Brain microvascular endothelial cell (primary cell): ENCODE measurements at places on chromosomes 7 and 10.

DNA sequence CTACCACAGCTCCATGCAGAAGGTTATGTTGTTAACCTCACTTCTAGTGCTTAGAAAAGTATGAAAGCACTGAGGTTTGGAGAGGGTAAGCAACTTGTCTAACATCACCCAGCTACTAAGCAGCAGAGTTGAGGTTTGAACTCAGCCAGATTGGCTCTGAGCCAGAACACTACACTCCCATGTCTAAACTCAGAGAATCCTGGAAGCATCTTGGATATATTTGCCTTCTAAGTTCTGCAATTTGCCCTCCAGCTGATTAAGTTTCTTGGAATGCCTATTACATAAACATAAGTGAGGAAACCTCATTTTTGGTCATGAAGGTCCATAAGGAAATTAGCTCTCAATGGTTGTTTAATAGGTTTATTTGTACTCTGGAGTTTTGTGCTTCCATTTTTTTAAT lies 78.1 kb upstream of the PHYHIPL start:
- peak; percentile 46 for DNase-seq

DNA sequence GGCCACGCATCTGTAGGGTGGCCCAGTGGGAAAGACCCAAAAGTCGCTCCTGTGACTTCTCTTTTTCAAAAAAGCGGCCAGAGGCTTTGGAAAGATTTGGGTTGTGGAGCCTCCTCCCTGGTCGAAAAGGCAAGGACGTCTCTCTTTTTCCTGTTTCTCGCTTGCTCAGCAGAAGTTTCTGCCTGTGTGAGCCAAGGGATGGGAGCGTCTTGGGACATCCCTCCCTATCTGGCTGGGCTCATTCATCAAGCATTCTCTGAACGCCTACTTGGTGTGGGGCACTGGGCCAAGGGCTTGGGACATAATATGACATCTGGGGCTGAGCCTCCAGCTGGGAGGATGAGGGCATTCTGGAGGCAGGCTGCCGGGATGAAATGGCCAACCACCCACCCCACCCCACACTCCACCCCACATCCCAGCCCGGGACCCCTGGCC lies 120.9 kb downstream of the C10orf105 start:
- peak; percentile 83 for DNase-seq

- no peak for DNase-seq
These were observed 120.3 kb downstream of the ZNF438 start for GRCh38 chr10:30911303-30911863.

GRCh38 chr10:26022831-26023230 lies 88.8 kb downstream of the MYO3A start:
- DNase-seq, result no peak

DNA sequence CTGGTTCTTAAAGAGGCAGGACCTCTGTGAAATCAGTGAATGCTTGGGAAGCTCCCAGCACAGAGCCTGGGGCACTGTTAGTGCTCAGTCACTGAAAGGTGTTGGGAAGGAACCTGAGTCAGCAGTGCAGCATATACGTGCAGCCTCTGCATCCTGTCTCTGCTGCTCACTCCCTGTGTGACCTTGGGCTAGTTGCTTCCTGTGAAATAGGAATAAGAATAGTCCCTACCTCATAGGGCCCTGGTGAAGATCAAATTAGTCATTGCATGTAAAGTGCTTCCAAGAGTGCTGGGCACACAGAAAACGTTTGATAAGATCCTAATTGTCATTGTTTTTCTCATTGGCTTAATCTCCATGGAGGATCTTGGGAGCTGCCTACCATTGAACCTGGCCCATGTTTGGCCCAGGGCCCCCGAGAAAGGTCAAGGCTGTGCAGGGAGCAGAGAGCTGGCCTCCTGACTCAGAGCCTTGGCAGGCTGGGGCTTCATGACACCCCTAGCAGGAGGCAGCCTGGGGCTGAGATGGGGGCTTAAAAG lies 73.3 kb upstream of the COL13A1 start:
- DNase-seq, result peak; percentile 48

- no peak for DNase-seq
These were observed 17.9 kb downstream of the RSBN1L start for GRCh38 chr7:77714195-77714594.

DNA sequence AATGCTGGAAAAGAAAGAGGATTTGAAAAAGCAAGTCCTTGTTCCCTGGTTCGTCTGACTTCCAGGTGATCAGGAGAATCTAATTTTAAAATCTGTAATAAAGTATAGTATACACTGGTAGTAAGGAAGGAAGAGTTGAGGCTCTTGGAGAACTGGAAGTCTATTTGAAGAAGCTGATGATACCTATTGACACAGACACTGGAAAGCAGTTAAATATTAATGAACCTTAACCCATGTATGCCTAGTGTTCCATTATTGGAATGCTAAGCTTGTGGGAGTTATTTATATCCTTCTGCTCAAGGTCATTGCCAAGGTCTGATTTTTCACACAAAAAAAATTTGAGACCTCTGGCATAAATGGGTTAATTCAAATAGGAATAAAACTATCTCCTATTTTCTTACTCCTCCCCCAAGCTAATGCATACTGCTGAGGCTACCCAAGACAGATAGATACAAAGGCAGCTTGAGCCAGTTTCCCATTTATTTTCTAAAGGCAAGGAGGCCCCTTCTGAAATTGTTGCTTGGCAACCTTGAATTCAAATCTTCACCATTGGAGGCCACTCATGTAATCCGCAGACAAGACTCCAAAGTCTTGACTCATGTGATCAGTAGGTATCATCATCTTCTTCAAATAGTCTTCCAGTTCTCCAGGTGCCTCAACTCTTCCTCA lies 110.2 kb downstream of the FZD1 start:
- DNase-seq, result no peak

GRCh38 chr7:131190581-131190980 lies 137.1 kb upstream of the MKLN1 start:
- DNase-seq, result no peak

- no peak for DNase-seq
These were observed 234.0 kb downstream of the SNX10 start for GRCh38 chr7:26525398-26526264.

DNA sequence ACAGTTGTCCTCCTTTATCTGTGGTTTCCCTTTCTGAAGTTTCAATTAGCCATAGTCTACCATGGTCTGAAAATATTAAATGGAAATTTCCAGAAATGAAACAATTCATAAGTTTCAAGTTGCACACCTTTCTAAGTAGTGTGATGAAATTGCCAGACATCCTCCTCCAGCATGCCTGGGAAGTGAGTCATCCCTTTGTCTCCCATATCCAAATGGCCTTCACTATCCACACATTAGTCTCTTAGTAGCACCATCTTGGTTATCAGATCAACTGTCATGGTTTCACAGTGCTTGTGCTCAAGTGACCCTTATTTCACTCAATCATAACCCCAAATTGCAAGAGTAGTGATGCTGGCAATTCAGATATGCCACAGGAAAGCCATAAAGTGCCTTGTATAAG lies 83.4 kb upstream of the PPP1R9A start:
- peak; percentile 49 for DNase-seq

- no peak for DNase-seq
These were observed 2.3 kb downstream of the HTRA1 start for GRCh38 chr10:122463466-122464249.

DNA sequence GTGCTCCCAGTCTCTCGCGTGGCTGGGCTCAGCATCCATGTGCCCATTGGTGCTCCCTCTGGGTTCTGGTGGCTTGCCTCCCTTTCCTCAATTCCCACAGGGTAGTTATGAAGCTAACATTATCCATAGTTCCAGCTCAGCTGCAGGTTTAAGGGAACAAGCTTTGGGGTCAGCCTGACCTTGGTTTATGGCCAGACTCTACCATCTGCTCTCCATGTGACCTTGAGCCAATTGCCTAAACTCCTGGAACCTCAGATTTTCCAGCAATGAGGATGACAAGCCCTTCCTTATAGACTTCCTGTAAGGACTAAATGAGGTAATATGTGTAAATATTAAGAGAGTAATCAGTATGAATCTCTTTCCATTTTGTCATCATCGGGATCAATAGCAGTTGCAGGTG lies 10.1 kb upstream of the SLC29A3 start:
- DNase-seq, result no peak

- no peak for DNase-seq
These were observed 81.5 kb upstream of the PDGFA start for GRCh38 chr7:601036-601594.

- no peak for DNase-seq
These were observed 18.6 kb upstream of the ADRB1 start for GRCh38 chr10:114024876-114025610.
